Omental fat pad (tissue), 4 donors: ENCODE measurements at places on chromosomes 7 and 10.

GRCh38 chr7:2225336-2225735 is 7.4 kb downstream of the MAD1L1 start:
- DNase-seq = no peak

- DNase-seq = no peak
Observed at GRCh38 chr10:116237260-116237659, 35.7 kb downstream of the GFRA1 start.

- DNase-seq = no peak
Observed at GRCh38 chr7:2373646-2374045, 19.0 kb downstream of the EIF3B start.

GRCh38 chr7:25091779-25092178 is 33.3 kb downstream of the CYCS start:
- no peak for DNase-seq

GRCh38 chr10:70536196-70536861 is 57.8 kb downstream of the PALD1 start:
- no peak for DNase-seq

- DNase-seq = no peak
Observed at GRCh38 chr7:40722242-40722641, 587.4 kb downstream of the SUGCT start.

DNA sequence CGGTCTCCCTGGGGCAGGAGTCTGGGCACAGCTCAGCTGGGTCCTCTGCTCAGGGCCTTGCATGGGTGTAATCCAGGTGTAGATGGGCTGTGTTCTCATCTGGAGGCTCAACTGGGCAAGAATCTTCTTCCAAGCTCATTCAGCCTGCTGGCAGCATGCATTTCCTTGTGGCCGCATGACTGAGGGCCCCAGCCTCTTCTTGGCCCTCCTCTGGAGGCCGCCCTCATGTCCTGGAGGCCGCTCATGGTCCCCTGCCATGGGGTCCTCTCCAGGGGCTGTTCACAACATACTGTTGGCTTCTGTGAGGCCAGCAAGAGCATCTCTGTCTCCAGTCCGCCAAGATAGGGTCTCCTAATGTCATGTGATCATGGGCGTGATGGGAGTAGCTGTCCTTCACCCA is 437.5 kb upstream of the FOXK1 start:
- DNase-seq = no peak

GRCh38 chr10:71727738-71728737 is 8.5 kb upstream of the C10orf105 start:
- no peak for DNase-seq

DNA sequence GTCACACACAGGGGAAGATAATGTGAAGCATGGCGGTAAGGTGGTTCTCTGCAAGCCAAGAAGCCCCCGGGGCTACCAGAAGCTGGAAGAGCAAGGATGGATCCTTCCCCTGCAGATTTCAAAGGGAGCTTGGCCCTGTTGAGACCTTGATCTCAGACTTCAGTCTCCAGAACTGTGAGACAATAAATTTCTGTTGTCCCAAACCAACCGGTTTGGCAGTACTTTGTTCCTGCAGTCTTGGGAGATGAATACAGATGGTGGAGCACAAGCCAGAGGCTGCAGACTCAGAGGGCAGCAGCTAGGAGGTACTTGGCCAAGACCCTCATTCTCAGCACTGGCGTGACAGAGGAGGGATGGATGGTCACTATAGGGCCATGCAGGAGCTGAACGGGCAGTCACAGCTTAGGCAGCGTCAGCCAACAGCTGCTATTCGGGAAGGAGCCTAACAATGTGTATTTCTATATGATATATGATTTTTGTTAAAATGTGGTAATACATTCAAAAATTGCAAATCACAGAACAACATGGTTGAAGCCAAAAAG is 387.3 kb downstream of the TNS3 start:
- no peak for DNase-seq

- no peak for DNase-seq
Observed at GRCh38 chr7:95139922-95140321, 184.4 kb downstream of the PON1 start.

DNA sequence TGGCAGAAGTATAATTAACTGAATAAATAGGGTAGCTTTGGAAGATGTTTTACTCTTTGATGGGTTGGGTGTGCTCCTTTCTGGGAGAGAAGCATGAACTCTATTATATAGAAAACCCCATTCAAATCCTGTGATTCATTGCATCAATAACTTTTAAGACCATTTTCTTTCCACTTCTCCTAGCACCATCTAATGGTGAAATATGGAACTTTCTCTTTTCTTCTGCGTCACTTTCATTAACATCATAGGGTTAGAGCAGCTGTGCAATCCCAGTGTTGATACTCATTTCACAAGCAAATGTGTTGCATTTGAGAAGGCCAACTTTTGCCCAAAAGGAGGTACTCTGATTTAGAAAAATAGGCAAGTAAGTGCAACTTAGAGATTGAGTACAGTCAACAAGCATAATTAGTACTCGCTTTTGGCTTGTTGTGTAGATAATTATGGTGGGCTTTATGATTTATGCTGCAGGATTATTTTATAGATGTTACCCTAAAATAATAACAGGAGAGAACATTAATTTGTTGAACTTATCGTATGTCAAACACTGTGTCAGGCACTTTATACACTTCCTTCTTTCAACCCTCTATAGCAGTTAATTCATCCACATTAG is 92.9 kb downstream of the CPED1 start:
- DNase-seq = no peak

DNA sequence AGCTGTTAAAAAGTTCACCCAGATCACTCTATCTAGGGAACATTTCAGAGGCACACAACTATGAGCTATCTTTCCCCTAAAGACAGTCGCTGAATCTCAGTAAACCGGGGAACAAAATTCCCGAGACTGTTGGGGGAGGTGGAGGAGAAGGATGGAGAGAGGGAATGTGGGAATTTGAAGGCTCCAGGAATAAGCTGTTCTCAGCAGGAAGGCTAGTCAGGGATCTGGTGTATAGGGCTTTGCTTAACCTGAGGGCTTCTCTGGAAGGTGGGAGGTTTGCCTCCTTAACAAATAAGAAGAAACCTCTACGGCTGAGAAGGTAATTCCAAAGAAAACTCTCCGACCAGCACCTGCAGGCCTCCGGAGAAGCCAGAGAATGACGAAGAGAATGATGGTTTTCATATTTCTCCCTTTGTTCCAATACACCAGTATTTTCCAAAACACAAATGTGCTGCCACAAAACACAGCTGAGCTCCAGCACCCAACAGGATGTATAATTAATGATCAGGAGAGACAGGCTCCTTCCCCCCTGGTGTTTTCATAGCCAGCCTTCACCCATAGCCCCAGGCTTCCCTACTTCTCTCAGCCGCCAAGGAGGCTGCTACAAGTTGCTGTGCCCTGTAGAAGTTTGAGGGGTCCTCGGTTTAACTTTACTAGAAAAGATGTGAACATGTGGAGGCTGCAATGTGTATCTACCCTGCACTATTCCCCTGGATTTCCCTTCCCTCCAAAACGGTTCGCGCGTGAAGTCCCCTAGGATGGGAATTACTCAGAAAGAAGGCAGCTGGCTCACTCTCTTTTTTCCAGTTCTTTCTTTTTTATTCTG is 2.0 kb downstream of the KCNMA1 start:
- no peak for DNase-seq

DNA sequence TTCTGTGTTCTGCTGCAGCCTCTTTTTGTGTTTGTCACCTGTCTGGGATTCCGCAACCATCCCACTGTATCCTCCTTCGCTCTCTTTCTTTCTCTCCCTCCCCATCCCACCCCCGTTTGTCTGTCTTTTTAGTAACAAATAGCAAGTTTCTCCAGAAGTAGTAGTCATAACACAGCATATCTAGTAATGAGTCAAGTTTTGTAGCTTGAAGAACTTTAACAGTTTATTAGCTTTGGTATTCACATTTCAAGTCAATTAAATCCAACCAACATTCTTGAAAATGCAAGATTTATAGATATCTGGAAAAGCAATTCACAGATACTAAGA is 154.1 kb upstream of the MTPN start:
- no peak for DNase-seq

DNA sequence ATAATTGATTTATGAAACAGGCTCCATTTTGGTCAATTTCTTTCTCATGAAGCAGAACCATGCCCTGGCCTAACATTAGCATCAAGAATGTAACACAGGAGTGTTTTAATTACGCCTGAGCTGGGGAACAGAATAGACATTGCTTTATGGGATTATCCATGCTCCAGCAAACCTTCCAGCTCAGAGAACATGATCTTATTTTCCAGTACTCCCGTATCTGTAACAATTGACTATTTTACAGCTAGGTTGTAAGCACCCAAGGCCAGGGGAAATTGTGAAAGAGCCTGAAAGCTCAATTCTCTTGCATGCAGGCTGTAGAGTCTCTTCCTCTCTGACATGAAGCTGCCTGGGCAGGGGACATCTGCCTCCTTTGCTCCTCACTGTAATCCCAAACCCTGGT is 30.8 kb upstream of the CRYGN start:
- no peak for DNase-seq

DNA sequence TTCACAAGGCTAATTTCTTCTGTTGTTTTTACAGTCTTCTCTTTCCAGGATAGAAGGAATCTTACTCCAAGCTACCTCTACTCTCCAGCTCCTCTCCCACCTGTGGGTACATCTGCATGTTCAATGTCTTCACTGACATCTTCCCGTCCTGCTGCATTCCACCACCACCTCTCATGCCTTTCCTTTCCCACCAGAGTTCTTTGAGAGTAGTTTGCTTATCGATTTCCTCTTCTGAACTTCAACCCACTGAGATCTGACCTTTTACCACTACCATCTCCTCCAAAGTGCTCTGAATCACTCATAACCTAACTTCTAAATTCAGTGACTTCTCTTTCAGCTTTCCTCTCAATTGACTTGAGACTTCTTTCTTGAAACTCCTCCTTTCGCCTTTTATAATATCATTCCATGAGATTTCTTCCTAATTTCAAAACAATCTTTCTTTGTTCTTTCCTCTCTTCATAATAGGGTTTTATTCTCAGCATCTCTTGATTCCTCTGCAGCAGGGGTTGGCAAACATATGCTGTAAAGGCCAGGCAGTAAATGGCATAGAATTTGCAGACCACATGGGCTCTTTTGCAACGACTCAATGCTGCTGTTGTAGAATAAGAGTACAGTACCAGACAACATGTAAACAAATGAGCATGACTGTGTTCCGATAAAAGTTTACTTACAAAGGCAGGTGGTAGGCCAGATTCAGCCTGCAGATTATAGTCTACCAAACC is 22.1 kb downstream of the ACSL5 start:
- no peak for DNase-seq

GRCh38 chr7:154879629-154880028 is 123.3 kb downstream of the PAXIP1 start:
- DNase-seq = no peak

- DNase-seq = no peak
Observed at GRCh38 chr10:50990568-50991455, 83.5 kb upstream of the PRKG1 start.

GRCh38 chr10:81838950-81839349 is 36.0 kb upstream of the NRG3 start:
- no peak for DNase-seq

DNA sequence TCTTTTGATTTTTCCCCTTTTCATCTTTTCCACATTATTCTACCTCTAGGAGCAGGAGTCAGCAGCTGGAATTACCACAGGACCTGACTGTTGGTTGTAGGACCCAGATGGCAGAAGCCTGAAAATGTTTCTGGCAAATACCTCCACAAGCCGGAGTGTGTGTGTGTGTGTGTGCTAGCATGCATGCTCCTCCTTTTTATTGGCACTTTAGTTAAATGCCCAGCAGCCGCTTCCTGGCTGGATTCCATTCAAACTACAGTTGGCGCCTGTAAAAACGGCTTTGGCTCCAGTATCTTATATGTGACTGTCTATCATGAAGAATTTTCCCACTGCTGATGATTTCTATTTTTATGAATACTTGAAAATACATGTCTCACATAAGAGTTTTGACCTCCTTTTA is 319.7 kb upstream of the SP4 start:
- DNase-seq = no peak

DNA sequence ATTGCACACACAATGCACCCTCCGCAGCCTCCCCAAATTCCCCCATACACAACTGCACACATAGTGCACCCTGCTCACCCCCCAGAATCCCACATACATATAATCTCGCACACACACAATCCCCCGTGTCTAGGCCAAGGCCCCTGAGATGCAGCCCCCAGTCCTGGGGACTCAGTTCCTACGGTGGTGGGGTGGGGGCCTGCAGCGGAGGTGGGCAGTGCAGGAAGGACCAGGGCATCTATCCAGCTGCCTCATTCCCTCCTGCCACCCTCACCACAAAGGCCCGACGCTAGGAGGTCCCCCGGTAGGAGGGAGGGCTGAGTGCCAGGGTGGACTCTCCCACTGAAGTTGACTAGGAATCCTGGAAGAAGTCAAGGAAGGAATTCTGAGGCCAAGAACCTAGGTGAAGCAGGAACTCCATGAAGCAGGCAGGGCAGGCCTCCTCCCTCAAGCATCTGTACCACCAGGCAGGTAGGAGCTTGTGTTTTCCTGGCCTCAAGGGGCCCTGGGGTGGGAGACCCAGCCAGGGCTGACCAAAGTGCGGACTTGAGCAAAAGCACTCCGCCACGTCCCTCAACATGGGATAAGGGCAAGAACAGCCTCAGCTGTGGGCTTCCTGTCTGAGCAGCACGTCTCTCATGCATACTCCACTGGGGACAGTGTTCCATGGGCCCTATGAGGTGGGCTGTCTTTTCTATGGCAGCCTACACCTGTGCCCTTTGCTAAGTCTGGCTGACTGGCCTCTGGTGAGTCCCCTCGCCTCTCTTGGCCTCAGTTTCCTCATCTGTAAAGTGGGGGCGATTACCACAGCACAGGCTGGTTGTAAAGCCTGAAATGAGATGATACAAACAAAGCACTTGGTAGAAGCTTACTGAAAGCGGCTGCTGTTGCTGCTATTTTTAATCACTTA is 145.7 kb downstream of the MAPK8 start:
- DNase-seq = no peak

DNA sequence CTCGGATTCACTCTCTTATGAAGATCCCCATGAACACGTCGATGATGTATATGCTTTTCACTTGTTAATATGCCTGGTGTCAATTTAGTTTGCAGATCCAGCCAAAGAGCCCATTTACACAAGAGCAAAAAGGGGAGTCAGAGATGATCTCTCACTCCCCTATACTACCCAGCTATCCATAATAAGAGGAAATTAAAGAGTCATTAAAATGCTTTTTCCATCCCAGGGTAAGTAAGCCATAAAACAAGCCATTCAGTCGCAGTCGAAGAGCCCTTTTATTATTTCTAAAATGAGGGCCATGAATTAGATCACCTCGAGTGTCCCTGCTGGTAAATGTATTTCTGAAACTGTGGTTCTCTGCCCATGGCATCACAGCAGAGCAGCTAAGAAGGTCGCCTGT is 41.2 kb downstream of the CHCHD3 start:
- DNase-seq = no peak

DNA sequence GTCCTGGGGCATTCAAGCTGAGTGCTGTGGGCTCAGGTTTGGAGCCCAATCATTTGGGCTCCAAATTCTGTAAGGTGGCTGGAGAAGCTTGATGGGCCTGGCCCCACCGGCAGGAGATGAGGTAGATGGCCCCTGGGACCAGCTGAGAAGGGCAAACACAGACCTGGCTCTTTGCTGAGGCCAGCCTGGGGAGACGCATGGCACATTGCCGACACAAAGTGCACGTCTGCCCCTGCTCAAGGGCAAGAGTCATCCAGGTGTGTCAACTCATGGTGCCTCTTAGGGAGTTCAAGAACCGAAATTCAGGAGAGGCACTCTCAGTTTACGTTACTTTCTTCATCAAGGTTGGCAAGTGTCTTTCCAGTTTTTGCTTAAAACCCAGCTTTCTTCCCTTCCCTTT is 227.5 kb downstream of the LRMDA start:
- no peak for DNase-seq

GRCh38 chr7:7231000-7231399 is 48.7 kb downstream of the C1GALT1 start:
- no peak for DNase-seq
